ENCODE measurements at places on chromosomes 2 and 18.
A peak's percentile ranks its signal among the peaks of the same experiment; 100 is the strongest.

- DNase-seq, result no peak
Observed at GRCh38 chr2:85421260-85422071, 3.0 kb downstream of the SH2D6 start.

DNA sequence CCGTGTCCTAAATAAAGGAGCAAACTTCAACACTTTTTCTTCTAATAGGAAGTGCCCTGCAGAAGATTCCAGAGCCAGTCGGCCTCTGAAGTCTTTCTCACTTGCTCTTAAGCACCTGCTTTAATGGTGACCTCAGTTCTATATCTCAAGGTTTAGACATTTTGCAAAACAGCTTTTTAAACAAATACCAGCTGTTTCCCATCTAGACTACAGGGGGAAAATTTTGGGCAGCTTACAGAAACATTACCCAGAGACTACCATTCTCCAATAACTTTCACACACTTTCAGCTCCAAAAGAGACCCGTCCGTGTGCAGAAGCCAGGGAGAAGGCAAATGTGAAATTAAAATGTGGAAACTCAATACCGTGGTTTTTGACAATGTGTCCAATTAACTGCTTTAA, 285.3 kb upstream of the CCDC68 start:
- no peak for DNase-seq

DNA sequence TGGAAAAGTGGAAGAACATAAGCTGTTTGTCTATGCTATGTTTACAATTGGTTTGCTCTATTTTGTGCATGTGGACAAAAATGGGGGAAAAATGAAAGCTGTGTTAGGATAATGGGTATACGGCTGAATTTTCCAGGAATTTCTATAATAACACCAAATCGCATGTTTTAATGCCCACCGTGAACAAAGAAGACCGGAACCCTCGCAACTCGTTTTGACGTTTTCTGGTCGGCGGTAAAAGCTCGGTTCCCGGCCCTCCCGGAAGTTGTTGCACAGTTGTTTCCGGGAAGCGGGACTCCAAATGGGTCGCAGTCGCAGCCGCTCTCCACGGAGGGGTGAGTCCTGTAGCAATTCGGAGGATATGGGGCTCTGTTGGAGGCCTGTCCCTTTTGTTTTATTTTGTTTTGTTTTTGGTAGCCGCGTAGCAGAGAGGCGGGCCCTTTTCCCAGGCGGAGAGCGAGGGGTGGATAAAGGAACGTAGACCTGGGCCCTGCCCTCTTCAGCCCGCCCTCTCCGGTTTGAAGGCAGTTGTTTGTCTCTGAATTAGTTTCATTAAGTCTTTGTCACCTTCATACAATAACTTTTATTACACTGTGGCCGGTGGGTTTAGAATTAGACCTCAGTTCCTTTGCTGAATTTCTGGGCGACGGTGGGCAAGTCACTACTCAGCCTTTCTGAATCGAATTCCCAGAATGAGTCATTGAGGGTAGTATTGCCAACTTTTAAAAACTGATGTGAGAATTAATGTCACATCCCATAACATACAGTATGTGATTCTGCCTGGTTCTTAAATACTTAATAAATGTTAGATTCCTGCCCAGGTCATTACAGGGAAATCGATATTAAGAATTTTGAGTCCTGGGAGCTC, at the start of gene SNRNP27:
Gene SNRNP27, plus strand, starts transcription at position 273 of the 868 bp plus-strand sequence. Its CDS starts 29 bp downstream, at position 302.
- DNase-seq, result peak; percentile 22

GRCh38 chr2:215787025-215787424, 226.3 kb downstream of the MREG start:
- DNase-seq, result no peak

DNA sequence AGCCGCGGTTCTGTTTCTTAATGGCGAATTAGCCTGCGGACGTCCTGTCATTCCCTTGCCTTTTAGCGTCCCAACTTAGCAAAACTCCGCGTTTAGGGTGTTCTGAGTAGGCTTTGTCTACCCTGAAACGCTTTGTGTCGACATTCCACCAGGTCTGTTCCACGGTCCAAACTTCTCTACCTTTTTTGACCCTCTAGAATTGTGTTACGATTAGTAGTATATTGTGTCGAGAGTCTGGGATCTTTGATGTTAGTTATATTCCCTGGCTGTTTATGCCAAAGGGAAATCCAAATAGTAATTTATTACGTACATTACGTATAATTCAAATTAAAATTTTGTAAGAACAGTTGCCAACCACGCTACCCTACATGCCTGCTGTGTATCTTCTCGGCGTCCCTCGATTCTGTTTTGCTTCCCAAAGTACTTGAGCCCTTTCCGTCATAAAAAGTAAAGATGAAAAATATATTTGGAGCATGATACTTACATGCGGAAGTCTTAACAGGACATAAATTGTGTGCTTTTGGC, 495 bp upstream of the TTC32 start:
- DNase-seq, result no peak

GRCh38 chr2:8252997-8253694, 428.7 kb upstream of the ID2 start:
- DNase-seq, result no peak

DNA sequence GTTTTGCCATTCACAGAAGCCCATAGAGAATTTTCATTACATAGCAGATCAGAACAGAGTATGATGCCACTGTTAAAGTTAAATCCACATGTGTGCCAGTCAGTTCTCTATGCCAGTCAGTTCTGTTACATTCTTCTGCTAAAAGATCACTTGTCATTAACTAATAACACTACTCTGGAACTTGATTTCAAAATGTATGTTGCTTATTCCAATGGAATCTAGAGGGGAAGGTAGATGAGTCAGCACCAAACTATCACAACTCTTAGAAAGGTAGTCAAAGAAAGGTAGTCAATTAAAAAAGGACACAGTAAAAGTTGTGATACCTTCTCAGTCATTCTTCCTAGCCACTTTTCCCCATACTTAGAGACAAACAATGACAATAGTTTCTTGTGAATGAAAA, 1214.4 kb downstream of the LRP1B start:
- no peak for DNase-seq

- no peak for DNase-seq
Observed at GRCh38 chr2:159553727-159554126, 62.6 kb downstream of the BAZ2B start.

GRCh38 chr18:70126832-70127231, 78.7 kb downstream of the RTTN start:
- DNase-seq, result no peak

DNA sequence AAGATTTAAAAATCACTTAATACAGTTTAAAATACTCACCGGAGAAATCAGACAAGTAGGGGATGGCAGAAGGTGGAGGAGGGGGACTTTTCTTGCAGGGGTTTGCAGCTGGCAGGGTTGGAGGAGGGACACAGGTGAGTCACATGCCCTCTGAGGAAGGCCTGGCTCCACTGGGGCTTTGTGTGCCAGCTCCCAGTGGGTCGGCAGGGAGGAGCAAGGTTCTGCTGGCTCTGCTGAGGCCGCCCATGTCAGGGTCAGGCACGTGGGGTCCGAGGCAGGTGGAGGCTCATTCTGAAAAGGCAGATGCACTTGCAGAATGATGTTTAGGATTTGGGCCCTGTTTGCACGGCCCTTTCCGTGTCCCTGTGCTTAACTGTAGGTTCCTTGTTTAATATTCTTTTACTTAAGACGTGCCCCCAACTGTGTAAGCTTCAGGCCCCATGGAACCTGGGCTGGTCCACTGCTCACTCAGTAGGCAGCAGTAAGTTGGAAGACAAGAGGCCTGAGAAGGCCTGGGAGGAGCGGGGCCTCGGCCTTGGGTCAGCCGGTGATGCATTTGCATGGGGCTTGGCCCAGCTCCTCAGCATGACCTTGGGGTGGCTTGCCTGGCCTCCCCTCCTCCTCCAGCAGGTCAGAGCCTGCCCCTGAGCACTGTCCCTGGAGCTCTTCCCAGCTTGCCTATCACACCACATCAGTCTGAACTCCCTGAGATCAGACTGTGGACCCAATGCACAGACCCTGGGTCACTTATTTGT, 141.0 kb downstream of the GLI2 start:
- no peak for DNase-seq

- DNase-seq, result no peak
Observed at GRCh38 chr2:239934571-239935171, 90.5 kb downstream of the NDUFA10 start.

GRCh38 chr2:37263839-37264238, 32.4 kb downstream of the NDUFAF7 start:
- no peak for DNase-seq

- no peak for DNase-seq
Observed at GRCh38 chr18:77207540-77207939, 42.1 kb upstream of the GALR1 start.

DNA sequence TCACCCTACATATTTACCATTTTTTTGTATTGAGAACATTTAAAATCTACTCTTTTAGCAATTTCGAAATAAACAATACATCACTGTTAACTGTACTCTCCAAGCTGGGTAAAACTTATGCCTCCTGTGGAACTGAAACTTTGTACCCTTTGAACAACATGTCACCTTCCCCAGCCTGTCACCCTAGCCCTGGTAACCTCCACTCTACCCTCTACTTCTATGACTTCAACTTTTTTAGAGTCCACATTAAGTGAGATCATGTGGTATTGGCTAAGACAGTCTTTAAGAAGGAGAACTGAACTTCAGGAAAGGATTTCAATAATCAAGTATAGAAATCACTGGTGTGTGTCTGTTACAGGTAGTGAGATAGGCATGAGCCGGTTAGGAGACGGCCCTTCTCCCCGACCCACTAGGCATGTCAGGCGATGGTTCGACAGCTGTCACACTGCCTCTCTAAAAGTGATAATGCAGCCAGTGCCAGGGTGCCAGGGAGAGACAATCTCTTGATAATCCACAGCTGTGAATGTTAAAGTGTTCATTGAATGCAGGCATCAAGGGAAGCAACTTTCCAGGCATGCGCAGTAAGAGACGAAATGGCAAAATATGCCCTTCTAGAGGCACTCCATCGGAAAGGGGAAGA, 74.6 kb upstream of the RNF152 start:
- no peak for DNase-seq

DNA sequence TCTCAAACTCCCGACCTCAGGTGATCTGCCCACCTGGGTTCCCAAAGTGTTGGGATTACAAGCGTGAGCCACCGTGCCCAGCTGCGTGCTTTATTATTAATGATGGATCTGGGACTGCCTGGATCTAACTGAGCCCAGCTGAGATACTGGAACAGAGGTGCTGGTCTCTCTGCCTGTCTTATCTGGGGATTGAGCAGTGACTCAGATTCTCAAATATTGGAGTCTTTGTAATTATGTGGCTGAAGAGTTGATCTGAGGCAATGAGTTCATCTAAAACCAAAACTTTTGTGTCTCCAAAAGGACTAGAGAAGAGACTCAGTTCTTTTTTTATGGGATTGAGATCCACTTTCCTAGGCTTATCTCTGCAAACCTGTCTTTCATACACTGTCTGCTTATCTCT, 16.3 kb downstream of the PLEKHB2 start:
- no peak for DNase-seq

Measured in non-pigmented ciliary epithelial cell (primary cell).